Pulmonary artery endothelial cell (primary cell): ENCODE measurements at places on chromosomes 4 and X. TPM values are rescaled to one million over a fixed set of nuclear protein-coding genes. Genes with fewer than 3 reads are reported as not detected.

Gene TRAM1L1
- total RNA-seq = 0.11 and 0.26 TPM in 2 replicates

Gene ZDHHC9
- 17.4 and 19.7 TPM in 2 replicates for total RNA-seq

Gene C1QTNF7
- total RNA-seq = under 0.01 TPM in 1 of 2 replicates, not detected in the other

Gene CCDC110
- total RNA-seq = 0.49 and 0.73 TPM in 2 replicates

Gene ATP2B3
- 0.11 TPM in 1 of 2 replicates, not detected in the other for total RNA-seq

Gene HPSE
- total RNA-seq = 5.7 and 30.7 TPM in 2 replicates

Gene USP9X
- total RNA-seq = 120 and 144 TPM in 2 replicates

Gene ADH1B
- total RNA-seq = not detected in 2 replicates

Gene VEGFC
- 18.9 and 19.1 TPM in 2 replicates for total RNA-seq

Gene RASGEF1B
- total RNA-seq = 0.26 and 0.95 TPM in 2 replicates

Gene EXOC1L
- not detected in 2 replicates for total RNA-seq

Gene AFM
- total RNA-seq = not detected in 2 replicates

Gene PNCK
- not detected in 2 replicates for total RNA-seq

Gene TEX13B
- not detected in 2 replicates for total RNA-seq

Gene BEX2
- 0.67 and 0.86 TPM in 2 replicates for total RNA-seq

Gene CORIN
- total RNA-seq = 0.07 and 0.56 TPM in 2 replicates

Gene GJB1
- total RNA-seq = not detected in 2 replicates

Gene TLR7
- total RNA-seq = not detected in 2 replicates

Gene DACH2
- total RNA-seq = not detected in 2 replicates

Gene USP46
- 12.7 and 17.8 TPM in 2 replicates for total RNA-seq

Gene TCEAL6
- not detected in 2 replicates for total RNA-seq

Gene N4BP2
- total RNA-seq = 4.6 and 5.4 TPM in 2 replicates

Gene FMR1NB
- total RNA-seq = not detected in 2 replicates

Gene RXFP1
- total RNA-seq = not detected in 2 replicates

Gene CLCN5
- 7.8 and 12.6 TPM in 2 replicates for total RNA-seq

Gene WDR17
- under 0.01 and 0.32 TPM in 2 replicates for total RNA-seq

Gene APLN
- 83.9 and 224 TPM in 2 replicates for total RNA-seq

Gene MTNR1A
- total RNA-seq = not detected in 2 replicates

Gene SHISA3
- 17.2 and 166 TPM in 2 replicates for total RNA-seq
